ENCODE measurements at places on chromosomes 12 and 14.

DNA sequence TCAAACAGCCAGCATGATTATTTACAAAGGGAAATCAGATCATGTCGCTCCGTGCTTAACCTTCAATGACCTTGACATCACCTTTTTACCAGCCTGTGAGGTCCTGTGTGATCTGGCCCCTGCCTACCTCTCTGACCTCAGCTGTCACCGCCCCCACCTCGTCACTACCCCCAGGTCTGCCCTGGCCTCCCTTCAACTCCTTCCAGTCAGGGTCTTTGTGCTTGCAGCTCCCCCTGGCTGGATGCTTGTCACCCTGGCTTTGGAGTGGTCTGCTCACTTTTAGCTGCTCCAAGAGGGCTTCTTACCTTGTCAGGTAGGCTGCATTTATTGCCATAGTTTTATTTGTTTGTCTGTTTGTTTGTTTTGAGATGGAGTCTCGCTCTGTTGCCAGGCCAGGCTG lies 8.2 kb upstream of the MAX start:
- no peak for DNase-seq

GRCh38 chr14:93702946-93703345 lies 85.3 kb downstream of the PRIMA1 start:
- DNase-seq, result no peak

GRCh38 chr12:4833524-4833923 lies 76.2 kb upstream of the KCNA1 start:
- DNase-seq, result no peak

DNA sequence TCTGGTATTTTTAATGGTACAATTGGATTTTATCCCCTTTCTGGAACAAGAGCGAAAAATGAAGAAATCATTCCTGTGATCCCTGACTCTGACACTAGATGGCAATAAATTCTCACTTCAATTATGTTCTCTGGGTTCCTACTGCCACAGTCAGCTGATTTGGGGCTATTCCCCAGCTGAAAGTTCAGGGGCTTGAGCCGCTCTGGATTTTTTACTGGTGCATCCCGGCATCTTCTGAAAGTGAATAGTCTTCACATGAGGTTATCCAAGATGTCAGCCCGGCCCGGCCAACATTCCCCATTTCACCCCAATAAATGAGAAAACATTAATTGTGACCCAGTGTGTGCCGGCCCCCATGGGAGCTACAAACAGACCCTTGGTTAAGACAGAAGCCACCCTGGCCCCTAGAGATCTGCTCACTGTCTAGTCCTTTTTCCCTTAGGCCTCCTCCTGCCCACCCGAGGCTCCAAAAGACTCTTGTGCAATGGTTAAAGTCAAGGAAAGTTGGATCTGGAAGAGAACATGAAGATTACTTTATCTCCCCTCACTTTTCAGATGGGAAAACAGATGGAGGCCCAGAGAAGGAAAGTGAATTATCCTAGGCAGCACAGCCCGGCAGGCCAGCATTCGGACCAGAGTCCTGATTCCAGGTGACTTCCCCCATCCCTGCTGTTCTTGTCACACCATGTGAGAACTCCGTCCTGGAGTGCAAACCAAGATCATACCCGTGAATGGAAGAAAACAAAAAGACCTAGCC lies 20.8 kb downstream of the CKAP4 start:
- peak; percentile 36 for DNase-seq

DNA sequence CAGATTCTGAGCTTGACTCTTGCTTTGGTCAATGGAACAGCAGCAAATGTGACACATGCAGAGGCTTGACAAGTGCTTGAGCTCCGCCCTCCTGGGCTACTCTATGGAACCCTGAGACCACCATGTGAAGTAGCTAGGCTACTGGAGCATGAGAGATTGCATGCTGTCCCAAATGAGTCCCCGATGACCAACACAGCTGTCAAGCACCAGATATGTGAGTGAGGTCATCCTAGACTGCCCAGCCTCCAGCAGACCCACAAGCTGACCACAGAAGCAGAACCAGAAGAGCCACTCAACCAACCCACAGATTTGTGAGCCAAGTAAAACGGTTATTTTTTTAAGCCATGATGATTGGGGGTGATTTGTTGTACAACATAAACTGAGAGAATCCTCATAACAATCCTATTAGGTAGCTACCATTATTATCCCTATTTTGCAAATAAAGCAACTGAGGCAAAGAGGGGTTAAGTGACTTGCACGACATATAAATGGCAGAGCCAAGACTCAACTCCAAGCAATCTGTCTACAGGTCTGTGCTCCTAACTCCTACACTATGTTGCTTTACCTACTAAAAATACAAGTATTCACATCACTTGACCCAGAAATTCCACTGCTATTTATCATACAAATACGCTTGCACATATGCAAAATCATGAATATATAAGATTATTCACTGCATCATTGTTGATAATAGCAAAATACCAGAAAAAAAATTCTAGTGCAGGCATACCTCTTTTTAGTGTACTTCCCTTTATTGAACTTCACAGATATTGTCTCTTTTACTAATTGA lies 136.2 kb downstream of the NDUFA12 start:
- DNase-seq, result no peak

- no peak for DNase-seq
Measured at GRCh38 chr12:111792155-111792855, 25.6 kb downstream of the ALDH2 start.

DNA sequence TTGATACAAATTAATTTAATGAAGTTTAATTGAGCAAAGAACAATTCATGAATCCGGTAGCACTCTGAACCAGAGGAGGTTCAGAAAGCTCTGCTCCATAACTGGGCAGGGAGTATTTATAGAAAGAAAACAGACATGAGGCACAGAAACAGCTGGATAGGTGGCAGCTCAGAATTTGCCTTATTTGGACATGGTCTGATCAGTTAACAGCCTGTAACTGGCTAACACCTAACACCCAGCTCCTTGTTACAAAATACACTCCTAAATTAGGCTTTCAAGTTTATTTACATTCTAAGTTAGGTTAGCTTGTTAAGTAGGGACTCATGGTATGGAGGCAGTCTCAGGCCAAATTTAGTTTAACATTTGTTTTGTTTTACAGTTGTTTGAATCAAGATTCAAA lies 67.8 kb upstream of the TMCC3 start:
- no peak for DNase-seq

Data from astrocyte of the cerebellum (primary cell).